ENCODE measurements at places on chromosomes 13 and 19. TPM values are rescaled to one million over a fixed set of nuclear protein-coding genes. Genes with fewer than 3 reads are reported as not detected.

GRCh38 chr13:22562116-22562515 lies 618.7 kb upstream of the SGCG start:
- no peak for DNase-seq

The ZNF765 gene
- total RNA-seq, result 3.9 TPM

- no peak for DNase-seq
Measured at GRCh38 chr13:31014456-31014855, 82.0 kb downstream of the TEX26 start.

DNA sequence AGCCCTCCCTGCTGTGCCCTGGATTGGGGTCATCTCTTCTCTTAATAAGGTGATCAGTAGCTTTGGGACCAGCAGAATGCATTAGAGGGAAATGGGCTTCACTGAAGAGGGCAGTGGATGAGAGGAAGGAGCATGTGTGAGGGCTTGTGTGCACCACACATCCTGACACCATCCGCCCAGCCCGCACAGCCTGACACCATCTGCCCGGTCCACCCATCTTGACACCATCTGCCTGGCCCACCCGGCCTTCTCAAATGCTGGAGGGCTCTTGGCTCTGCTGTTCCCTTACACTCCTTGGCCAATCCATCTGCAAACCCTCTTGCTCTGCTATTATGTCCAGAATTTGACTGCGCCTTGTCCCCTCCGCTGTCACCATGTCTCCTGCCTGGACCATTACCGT lies 41.8 kb downstream of the BICRA start:
- DNase-seq, result no peak

The ZNF490 gene
- 7.4 TPM for total RNA-seq
